Suppressor macrophage (primary cell): ENCODE measurements at places on chromosomes 1 and 21.

- DNase-seq: no peak
Observed at GRCh38 chr1:97545446-97545845, 375.4 kb downstream of the DPYD start.

GRCh38 chr21:33917421-33917820 lies 1.8 kb upstream of the ATP5PO start:
- no peak for DNase-seq

GRCh38 chr1:8910914-8911313 lies 32.4 kb upstream of the ENO1 start:
- no peak for DNase-seq

- no peak for DNase-seq
Observed at GRCh38 chr21:46069166-46069565, 28.7 kb upstream of the COL6A2 start.

DNA sequence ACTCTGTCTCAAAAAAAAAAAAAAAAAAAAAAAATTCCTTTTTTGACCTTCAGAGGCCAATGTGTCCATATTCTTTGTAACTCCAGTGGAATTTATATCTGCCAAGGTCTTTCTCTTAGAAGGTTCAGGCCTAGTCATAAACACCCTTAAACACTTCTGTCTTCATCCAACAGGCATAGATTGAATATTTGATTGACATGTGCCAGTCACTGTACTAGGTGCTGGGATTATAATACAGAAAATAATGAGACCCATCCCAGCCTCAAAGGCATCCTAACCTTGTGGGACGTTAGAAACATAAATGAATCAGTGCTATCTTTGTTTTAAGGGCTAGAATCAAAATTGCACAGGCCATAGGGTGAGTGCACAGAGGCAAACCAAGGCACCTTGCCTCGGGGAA lies 62.9 kb upstream of the SERBP1 start:
- no peak for DNase-seq

DNA sequence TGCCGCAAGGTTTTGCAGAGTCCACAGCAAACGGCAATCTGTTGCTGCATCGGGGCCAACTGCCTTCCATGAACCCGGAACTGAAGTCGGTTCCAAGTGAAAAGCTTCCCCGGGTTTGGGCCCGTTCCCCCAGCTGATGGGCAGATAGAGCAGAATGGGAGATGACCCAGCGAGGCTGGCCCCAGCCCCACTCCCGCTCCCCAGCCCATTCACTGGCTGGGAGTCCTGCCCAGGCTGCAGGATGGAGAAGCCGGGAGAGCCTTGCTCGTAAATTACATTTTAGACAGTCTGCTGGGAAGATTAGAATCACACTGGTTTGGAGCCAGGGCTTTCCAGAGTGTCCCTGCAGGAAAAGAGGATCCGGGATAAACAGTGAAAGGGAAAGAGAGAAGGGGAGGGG lies 31.6 kb upstream of the PAX7 start:
- DNase-seq: no peak

- peak; percentile 80 for DNase-seq
Observed at GRCh38 chr1:202571719-202572339, 138.4 kb downstream of the SYT2 start.

- DNase-seq: no peak
Observed at GRCh38 chr1:172399756-172400721, 20.4 kb upstream of the C1orf105 start.

DNA sequence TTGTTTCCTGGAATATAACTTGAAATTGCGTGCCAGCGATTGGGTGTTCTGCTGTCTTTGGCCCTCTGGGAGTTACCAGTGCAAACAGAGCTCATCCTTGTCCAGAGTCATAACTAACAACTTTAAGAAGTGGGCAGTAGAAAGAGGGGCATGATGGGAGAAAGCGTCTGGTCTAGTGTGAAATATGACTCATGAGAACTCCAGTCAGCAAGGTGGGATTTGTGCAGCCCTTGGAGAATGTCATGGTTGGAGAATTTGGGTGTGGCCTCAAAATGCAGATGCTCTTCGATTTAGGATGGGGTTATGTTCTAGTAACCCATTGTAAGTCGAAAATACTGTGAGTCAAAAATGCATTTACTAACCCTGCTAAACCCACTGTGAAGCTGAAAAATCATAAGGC lies 12.9 kb downstream of the ATP1B1 start:
- no peak for DNase-seq

DNA sequence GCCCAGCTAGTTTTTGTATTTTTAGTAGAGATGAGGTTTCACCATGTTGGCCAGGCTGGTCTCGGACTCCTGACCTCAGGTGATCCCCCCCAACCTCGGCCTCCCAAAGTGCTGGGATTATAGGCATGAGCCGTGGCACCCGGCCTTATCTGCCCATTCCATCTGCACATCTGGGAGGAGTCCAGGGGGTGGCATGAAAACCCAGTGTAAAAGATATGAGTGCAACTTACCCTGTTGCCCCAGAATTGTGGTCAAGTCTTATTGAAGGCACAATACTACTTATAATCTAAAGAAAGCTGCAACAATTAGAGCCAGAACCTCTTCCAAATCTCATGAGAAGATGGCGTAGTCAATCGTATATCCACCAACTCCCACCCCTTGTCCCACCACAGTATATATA lies 18.4 kb downstream of the CTXND2 start:
- no peak for DNase-seq

- DNase-seq: no peak
Observed at GRCh38 chr1:47871799-47872353, 125.3 kb downstream of the TRABD2B start.

DNA sequence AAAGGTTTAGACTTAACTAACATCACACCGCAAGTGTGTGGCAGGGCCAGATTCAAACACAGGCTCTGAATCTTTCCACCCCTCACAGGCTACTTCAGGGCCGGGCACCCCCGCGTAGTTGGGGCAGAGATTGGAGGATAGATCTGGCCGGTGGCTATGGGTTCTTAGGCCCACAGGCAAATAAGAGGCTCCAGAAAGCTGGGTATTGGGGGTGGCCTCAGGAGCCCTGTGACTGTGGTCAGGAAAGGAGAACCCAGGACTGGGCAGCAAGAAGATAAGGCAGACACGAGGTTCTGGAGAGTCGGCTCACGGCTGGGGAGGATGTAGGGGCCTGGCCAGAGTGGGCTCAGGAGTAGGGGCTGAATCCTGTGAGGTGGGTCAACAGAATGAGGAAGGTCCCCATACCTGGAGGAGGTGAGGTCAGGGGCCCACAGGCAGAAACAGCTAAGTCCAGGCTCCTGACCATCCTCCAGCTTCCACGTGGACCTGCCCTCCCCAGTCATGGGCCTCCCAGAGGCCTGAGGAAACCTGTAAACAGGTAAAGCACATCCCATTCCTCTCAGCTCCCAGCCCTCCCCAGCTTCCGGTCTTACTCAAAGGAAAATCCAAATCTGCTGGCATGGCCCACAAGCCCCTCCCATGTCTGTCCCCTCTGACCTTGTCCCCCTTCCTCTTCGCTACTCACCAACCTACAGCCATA lies 306.2 kb downstream of the MATN1 start:
- DNase-seq: no peak

DNA sequence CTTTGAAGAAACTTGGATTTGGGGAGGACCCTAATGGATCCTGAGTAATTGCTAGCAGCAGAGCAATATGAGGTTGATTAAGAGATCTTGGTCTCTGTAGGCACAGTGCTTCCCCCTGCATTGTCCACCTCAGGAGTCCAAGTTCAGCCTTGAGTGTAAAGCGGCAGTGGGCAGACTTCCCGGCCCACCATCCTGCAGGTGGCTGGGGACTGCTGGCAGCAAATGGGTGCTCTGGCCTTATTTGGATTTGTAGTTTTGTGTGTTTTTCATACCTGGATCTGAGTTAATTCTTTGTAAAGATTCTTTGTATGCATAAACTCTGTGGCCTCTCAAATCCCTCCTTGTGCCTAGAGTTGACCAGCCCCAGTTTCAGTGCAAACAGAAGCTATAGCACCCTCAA lies 7.6 kb downstream of the BARHL2 start:
- no peak for DNase-seq

DNA sequence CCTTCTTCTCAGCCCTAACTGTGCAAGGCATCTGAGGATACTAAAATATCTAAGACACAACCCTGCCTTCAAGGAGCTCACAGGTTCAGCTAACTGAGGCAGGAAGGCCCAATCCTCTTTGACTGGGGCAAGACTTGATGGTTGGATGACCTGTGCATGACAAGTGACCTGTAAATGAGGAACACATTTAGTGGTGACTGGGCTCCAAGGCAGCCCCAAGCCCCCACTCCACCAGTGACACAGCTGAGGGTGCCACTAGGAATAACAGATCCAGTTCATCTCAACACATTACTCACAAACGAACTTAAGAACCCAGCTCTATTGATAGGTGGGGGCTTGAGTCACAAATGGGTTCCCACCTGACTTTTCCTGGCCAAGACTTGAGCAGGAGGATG lies 244.7 kb upstream of the IRF2BP2 start:
- peak; percentile 35 for DNase-seq

DNA sequence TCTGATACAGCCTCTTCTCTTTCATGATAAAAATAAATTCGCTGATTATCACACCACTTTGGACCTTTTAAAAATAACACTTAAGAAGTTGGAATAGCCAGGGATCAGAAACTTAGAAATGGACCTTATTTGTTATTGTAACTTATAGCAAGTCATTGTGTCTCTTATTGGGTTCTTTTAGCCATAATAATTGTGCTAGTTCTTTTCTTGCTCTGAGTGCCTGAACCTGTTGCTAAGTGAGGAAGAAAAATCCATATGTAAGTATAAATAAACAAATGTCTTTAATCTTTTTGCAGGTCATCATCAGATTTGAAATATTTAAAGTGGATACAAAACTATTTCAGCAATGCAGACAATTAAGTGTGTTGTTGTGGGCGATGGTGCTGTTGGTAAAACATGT lies 25.6 kb downstream of the CDC42 start:
- DNase-seq: no peak

- DNase-seq: no peak
Observed at GRCh38 chr1:187568067-187568466, 739.3 kb downstream of the PLA2G4A start.

GRCh38 chr1:147292631-147293251 lies 50.3 kb downstream of the CHD1L start:
- DNase-seq: no peak

DNA sequence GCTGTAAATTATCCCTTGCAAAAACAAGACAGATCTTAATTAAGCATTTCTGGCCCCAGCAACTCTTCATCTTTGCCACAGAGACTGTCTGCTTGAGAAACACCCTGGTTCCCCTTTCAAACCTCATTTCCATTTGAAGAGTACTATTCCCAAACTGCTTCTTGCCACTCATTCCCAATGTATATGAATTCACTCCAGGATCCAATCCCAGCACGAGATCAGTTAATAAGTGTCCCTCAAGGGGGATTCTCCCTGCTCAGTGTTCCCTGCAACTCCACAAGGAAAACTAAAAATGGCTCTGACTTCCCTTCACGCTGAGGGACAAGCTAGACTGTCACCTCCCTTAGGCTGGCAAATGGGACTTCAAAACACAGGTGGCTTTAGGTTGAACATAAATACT lies 173.2 kb downstream of the SIPA1L2 start:
- peak; percentile 18 for DNase-seq

DNA sequence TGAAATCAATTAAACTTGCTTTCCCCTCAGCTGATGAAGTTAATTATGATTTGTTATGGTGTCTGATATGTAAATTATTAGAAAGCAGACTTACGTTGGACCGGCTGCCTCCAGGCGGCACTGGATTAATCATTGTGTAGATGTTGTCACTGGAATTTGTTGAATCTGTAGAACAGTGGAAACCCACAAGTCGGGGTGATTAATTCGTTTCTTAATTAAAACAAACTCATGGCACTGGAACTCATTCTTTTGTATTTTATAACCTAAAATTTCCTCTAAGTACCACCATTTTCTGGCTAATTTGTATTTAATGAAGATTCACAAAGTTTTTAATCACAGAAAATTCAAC lies 39.0 kb downstream of the MRPL37 start:
- no peak for DNase-seq

DNA sequence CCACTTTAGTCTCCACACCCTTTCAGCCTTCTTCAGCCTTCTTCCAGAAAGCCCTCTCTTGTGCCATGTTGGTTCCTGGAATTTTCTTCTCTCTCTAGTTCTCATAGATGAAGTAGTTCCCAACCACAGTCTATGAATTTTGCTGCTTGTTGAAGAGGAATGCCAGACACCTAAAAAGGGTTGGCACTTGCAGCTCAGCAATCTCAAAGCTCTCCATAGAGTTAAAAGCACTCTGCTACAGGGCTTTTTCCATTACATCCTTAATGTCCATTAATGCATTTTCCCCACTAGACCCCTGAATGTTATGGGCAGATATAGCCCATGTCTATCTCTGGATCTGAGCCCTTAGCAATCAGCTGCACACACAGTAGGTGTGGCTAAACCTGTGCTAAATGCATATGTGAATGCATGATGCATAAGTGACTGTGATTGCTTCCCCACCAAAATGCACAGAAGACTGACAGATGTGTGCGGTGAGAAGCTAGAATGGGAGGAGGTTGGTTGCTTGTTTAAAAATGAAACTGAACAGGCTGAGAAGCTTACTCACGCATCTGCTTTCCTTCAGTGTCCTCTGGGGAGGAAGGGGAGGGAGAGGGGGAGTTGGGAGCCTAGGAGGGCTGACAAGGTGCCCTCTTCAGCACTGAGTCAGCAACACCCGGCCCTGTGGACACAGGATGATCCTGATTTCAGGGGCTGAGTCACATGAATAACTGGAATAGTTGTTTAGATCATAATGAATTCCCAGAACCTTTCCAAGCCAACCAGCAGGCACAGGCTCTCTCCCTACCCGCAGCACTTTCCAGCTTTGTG lies 146.1 kb upstream of the FGGY start:
- peak; percentile 34 for DNase-seq

GRCh38 chr1:47616906-47617305 lies 179.1 kb downstream of the FOXD2 start:
- no peak for DNase-seq

DNA sequence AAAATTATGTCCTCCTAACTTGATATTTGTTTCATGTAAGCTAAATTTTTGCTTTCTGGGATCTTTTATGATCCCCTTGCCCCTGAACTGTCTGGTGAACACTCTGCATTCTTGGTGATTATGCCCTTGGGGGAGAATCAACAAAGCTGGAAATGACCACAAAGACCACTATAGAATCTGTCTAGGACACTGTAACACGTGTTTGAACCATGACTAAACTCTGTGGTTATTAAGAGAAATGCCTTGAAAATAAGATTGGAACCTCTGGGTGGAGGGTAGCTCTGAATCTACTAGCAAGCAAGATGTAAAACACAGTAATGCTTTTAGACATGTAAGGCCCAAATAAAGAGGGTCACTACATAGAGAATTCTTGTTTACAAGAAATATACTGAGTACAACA lies 237.5 kb downstream of the HMCN1 start:
- no peak for DNase-seq

GRCh38 chr1:3987669-3988235 lies 87.7 kb upstream of the C1orf174 start:
- DNase-seq: no peak
